ENCODE measurements at places on chromosomes 7 and 10. TPM values are rescaled to one million over a fixed set of nuclear protein-coding genes. Genes with fewer than 3 reads are reported as not detected.
A peak's percentile ranks its signal among the peaks of the same experiment; 100 is the strongest.

- no peak for DNase-seq
Measured at GRCh38 chr10:95896071-95896850, 11.5 kb upstream of the CC2D2B start.

DNA sequence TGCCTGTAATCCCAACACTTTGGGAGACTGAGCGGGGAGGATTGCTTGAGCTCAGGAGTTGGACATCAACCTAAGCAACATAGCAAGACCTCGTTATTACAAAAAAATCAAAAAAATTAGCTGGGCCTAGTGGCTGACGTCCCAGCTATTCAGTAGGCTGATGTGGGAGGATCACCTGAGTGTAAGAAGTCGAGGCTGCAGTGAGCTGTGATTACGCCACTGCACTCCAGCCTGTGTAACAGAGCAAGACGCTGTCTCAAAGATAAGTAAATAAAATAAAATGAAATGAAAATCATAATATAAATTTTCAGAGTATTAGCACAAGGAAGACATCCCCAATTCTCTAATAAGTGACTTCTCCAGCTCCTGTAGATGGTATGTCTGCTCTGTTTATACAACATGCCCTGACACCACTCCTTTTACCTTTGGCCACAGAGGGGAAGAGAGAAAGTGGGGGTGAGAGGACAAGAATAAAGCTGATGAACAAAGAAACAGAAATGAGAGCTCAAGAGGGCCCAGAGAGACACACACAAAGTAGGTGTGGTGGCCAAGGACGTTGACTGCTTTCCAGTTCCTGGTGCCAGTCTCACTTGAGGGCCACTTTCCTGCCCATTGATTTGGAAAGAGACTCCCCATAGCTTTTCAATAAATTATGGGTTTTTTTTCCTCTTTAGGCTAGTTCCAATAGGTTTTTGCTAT, 62.9 kb downstream of the PTTG1IP2 start:
- DNase-seq = no peak

DNA sequence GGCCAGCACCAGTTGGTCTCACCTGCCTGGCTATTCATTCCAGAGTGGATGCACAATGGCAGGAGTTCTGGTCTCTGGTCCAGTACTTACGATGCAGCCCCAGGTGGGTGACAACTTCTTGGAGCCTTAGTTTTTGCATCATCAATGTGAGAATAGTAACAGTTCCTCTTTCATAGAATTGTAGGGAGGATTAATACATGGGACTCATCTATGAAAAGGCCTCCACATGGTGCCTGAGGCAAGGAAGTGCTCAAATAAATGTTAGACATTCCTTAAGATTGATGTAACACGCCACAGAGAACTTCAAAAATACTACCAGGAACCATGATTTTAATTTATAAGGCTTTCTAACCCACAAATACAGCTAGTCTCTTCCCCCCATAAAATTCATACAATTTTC, 120.1 kb upstream of the CHST15 start:
- no peak for DNase-seq

DNA sequence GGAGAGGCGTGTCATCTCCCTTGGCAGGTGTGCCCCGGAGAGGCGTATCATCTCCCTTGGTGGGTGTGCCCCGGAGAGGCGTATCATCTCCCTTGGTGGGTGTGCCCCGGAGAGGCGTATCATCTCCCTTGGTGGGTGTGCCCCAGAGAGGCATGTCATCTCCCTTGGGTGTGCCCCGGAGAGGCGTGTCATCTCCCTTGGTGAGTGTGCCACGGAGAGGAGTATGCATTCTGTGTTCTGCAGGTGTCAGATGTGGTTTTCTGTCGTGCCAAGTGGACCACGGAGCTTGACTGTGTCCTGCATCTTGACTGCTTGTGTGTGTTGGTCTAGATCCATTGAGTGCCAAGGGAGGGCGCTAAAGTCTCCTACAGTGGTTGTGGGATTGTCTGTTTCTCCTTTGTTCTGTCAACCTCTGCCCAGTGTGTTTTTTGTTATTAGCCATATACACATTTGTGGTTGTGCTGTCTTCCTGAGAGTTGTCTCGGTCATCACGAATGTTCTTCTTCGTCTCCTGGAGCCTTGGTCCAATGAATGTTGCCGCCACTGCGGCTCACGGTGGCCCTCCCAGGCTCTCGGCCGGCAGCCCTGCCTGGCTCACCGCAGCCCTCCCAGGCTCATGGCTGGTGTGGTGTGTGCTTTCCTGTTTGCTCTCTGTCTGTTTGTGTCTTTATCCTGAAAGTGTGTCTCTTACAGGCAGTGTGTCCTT, 96.8 kb downstream of the INPP5A start:
- DNase-seq = no peak

DNA sequence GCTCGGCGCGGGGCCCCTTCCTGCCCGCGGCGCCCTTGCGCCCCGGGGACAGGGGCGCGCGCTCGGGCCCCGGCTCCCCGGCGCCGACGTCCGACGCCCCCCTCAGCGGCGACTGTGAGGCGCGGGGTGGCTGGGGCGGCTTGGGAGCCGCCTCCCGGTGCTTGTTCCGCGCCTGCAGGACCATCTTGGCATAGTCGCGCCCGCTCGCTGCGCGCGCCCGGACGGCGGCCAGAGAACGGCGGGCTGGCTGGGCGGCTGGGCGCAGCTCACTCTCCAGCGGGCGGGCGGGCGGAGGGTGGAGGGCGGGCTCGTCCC, at the start of gene DPY19L1:
DPY19L1 (minus strand) TSS at position 275 of the 315 bp plus-strand sequence; CDS start at position 184, 91 bp downstream.
- no peak for DNase-seq

- no peak for DNase-seq
Measured at GRCh38 chr10:124916098-124916584, 25.8 kb upstream of the ZRANB1 start.

- DNase-seq = no peak
Measured at GRCh38 chr10:101839002-101839401, 4.6 kb downstream of the KCNIP2 start.

- DNase-seq = no peak
Measured at GRCh38 chr10:1595242-1595600, 142.1 kb downstream of the ADARB2 start.

DNA sequence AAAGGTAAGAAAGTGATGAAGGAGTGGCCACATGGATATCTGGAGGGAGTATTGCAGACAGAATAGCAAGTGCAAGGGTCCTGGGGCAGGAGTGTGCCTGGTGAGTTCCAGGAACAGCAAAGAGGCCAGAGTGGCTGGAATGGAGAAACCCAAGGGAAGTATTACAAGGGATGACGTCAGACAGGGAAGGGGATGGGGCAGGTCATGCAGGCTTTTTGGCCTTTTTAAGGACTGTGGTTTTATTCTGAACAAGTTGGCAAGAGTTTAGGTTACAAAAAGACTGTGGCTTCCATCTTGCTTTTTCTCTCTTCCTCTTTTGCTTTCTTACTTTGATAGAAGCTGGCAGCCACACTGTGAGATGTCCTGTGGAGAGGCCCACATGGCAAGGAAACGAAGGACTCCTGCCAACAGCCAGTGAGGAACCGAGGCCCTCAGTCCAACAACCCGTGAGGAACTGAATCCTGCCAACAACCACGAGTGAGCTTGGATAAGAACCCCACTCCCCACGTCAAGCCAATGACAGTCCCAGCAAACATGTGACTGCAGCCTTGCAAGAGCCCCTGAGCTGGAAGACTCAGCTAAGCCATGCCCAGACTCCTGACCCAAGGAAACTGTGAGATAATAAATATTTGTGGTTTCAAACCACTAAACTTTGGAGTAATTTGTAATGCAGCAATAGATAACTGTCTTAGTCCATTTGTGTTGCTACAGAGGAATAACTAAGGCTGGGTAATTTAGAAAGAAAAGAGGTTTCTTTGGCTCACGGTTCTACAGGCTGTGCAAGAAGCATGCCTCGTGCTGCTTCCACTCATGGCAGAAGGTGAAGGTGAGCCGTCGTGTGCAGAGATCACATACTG, 19.8 kb upstream of the KDM7A start:
- peak; percentile 78 for DNase-seq

DNA sequence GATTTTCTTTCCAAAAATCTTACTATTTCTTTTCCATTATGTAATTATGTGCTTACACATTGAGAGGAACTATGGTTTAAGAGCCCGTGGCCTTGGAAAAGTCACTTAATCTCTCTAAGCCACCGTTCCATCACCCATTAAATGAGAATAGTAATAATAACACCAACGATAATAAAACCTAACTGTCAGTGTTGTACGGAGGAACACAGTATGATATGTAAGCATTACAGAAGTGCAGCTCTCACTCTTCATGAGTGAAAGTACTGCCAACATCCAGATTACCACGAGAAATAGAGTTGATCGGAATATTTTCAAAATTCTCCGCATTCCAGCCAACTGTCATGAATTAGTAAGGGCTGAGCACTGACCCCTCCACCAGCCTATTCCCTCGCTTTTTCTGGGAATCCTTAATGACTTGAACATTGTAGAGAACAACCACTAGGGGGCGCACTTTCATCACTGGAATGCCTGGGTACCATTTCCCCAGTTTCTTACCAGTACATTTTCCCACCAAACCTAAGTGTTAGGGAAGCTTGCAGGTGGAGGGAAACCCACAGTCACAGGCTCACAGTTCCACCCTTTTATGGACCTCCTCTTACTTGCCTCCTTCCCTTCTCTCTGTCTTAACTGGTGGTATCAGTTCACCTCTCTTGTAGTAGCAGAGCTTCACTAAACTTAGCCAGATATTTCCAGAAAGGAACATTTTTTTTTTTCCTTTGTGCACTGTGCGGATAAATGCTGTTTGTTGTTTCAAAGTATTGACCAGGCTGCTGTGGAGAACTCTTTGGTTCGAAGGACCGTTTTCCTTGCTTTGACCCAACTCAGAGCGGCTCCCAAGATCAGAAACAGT, 27.8 kb downstream of the NKX2-3 start:
- no peak for DNase-seq

DNA sequence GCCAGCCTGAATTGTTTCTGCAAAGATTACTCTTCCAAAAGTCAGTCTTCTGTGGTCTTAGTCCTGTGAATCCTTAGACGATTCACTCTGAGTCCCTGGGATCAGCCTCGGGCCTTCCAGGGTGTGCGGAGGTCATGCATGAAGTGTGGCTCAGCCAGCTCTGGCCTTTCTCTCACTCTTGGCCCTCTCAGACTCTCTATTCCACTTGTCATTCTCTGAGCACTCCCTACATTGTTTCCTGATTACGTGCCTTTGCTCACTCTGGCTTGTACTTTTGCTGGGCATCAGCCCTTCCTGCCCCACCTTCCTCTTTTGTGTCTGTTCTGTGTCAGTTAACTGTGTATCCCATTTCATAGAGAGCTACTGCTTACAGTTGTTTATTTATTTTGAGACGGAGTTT, 36.0 kb downstream of the CCNY start:
- DNase-seq = no peak

Gene FAM25A
- polyA plus RNA-seq = not detected

Gene PPP1R9A
- 1.2 TPM for polyA plus RNA-seq

Gene DYNC1I1
- 7.4 TPM for polyA plus RNA-seq

Gene SPDYE1
- 0.05 TPM for polyA plus RNA-seq

Gene PPP2R2D
- 25.3 TPM for polyA plus RNA-seq
